ENCODE measurements at places on chromosomes 1 and 21. TPM values are rescaled to one million over a fixed set of nuclear protein-coding genes. Genes with fewer than 3 reads are reported as not detected.

The CYP4A22 gene
- not detected for total RNA-seq

The TRIM45 gene
- 1.1 TPM for total RNA-seq

The TEDDM1 gene
- not detected for total RNA-seq

The RSPH1 gene
- total RNA-seq: 0.55 TPM

The C8A gene
- total RNA-seq: not detected

The AADACL3 gene
- total RNA-seq: not detected

The CACHD1 gene
- 1.4 TPM for total RNA-seq

The KCND3 gene
- total RNA-seq: 0.02 TPM

The CELA3B gene
- not detected for total RNA-seq

The HMGCS2 gene
- not detected for total RNA-seq

The ARHGEF11 gene
- total RNA-seq: 18.5 TPM

The RGS1 gene
- not detected for total RNA-seq

The SLC44A5 gene
- total RNA-seq: 0.04 TPM

The PGBD5 gene
- 0.36 TPM for total RNA-seq

The NCAM2 gene
- not detected for total RNA-seq

The OBSCN gene
- 3.8 TPM for total RNA-seq

The LRRC38 gene
- 0.06 TPM for total RNA-seq

The LCE3E gene
- not detected for total RNA-seq

The ADCY10 gene
- not detected for total RNA-seq

The CFHR5 gene
- total RNA-seq: not detected

The CHIT1 gene
- total RNA-seq: not detected

The FBXO42 gene
- 6.5 TPM for total RNA-seq

The TSTD1 gene
- not detected for total RNA-seq

The ZBTB8A gene
- total RNA-seq: 5.0 TPM

The PDZK1IP1 gene
- total RNA-seq: 7.1 TPM

The PADI4 gene
- total RNA-seq: not detected

The RUNX3 gene
- 7.0 TPM for total RNA-seq

The OR2T3 gene
- total RNA-seq: not detected

The GSTM5 gene
- total RNA-seq: not detected

The GPR37L1 gene
- 0.18 TPM for total RNA-seq

The TMPRSS15 gene
- not detected for total RNA-seq

The KCNJ6 gene
- total RNA-seq: 3.1 TPM

The ZZZ3 gene
- total RNA-seq: 16.0 TPM

The PADI1 gene
- total RNA-seq: 1.7 TPM

The ADORA1 gene
- total RNA-seq: 0.55 TPM

The TATDN3 gene
- 15.2 TPM for total RNA-seq

The HJV gene
- not detected for total RNA-seq

The UQCRHL gene
- 5.7 TPM for total RNA-seq

The C1orf141 gene
- not detected for total RNA-seq

The DMRTA2 gene
- 0.06 TPM for total RNA-seq

The HYI gene
- total RNA-seq: 14.2 TPM

The TRIM67 gene
- total RNA-seq: 0.11 TPM

The ARHGAP29 gene
- total RNA-seq: 13.5 TPM

The NMNAT2 gene
- total RNA-seq: 0.70 TPM

The CEP104 gene
- 17.8 TPM for total RNA-seq
